ENCODE measurements at places on chromosomes 11 and 22.

- peak; percentile 77 for DNase-seq
Measured at GRCh38 chr11:60841797-60842667, at the start of gene CCDC86. Gene CCDC86, plus strand, starts transcription at chr11:60842113. Its CDS starts 12 bp downstream, at chr11:60842125.

GRCh38 chr11:27786331-27786730 lies 86.1 kb upstream of the BDNF start:
- no peak for DNase-seq

- no peak for DNase-seq
Measured at GRCh38 chr11:128089962-128090361, 497.4 kb downstream of the ETS1 start.

DNA sequence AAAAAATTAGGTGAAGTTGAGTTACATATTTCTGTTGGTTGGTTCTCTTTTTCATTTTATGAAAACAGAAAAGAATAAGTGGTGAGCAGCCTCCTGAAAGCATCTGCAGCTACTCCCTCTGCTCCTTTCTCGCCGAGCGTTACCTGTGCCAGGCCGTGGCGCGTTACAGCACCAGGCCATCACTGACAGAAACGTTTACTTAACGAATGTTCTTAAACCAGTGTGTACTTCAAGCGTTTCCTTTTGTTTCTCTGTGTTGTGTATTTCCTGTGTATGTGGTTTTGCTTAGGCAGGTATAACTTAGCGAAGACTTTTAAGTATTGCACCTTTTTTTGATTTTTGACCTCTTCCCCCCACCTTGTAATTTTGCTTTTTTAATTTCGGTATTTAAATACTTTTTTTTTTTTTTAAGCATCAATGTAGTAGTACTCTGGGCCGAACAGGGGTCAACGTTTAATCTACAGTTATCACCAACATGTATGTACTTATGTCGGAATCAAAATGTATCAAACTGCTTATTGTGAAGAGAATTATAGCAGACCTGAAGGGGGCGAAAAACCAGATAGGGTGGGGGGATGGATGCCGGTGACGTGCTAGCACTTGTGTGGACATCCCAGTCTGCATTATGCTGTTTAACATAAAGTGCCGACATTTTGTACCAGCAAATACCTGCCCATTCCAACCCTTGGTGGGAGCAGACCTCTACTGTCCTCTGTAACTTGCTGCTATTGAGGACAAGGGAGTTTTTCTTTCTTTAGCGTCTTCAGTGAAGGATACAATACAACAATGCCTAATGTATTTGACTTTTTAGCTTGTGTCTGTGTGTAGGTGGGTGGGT lies 21.6 kb upstream of the ADSL start:
- no peak for DNase-seq

GRCh38 chr11:78982473-78982872 lies 407.8 kb upstream of the NARS2 start:
- no peak for DNase-seq

- no peak for DNase-seq
Measured at GRCh38 chr11:62204430-62204829, 4.0 kb upstream of the SCGB2A1 start.

DNA sequence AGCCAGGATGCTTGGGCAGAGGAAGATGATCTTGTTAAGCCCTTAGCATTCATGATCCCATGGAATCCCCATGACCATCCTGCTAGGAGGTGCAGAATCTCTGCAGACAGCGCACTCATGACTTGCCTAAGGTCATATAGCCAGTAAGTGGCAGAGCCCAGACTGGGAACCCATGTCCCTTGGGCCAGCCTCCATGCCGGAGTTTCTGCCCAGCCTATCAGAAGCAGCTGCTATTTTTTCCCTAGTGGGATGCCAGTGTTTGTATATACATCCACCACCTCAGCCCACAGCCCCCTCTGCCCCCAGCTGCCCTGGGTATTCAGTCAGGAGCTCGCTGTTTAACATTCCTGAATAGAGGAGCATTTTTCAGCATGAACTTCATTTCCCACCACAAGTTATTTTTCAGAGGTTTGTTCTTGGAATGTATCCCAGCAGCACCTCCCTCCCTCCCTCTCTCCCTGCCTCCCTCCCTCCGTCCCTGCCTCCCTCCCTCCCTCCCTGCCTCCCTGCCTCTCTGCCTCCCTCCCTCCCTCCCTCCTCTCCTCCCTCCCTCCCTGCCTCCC lies 34.4 kb upstream of the SUSD2 start:
- peak; percentile 69 for DNase-seq

GRCh38 chr11:118929501-118930093 lies 3.9 kb upstream of the BCL9L start:
- DNase-seq, result no peak

DNA sequence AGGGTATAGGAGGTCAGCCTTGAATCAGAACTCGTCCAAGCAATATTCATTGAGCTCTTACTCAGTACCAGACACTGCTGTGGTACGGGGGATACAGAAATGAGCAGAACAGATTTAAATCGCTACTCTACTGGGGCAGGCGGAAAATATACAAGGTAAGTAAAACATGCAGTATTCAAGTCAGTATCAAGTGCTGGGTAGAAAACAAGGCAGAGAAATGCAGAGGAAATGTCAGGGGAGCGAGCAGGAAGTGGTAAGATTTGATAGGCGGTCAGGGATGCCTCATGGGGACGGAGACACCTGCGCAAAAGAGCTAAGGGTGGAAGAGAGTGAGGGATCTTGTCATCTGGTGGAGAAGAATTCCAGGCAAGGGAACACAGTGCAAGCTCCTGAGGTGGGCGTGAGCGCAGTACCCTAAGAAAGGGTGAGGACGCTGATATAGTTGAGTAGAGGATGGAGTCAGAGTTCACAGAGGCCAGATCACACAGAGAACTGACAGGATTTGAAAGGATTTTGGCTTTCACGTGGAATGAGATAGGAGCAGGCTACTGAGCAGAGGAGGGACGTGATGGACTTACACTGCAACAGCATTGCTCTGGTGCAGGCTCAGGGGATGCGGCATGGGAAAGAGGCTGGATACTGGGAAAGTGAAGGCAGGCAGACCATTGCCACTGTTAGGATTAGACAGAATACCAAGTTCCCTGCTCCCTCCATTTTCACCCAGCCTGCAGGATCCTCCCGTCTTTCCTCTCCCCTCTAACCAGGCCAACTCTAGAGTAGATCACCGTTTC lies 35.8 kb downstream of the SC5D start:
- DNase-seq, result no peak
